Karpas-422 (cell line): ENCODE measurements at places on chromosomes 5 and 9.

- DNase-seq, result peak; percentile 59
Measured at GRCh38 chr9:2116073-2116472, 100.9 kb downstream of the SMARCA2 start.

GRCh38 chr9:114824110-114824509 is 18.3 kb upstream of the TNFSF15 start:
- DNase-seq, result no peak

DNA sequence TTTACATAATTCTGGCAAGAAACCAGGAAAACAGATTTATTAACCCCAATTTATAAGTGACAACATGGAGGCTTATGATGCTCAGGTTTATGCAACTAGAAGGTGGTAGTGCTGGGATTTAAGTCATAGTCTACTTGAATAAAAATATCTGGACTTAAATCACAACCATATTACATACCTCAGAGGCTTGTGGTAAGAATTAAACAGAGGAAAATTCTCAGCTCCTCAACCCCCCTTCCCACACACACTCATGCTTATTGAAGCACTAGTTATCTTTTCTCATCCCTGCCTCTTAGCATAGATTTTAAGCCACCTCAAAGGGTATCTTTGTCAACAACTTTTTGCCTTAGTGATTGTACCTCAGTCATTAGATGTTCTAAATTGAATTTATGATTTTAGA is 731.0 kb downstream of the PRELID2 start:
- no peak for DNase-seq

GRCh38 chr9:27714388-27714787 is 141.1 kb upstream of the C9orf72 start:
- no peak for DNase-seq

DNA sequence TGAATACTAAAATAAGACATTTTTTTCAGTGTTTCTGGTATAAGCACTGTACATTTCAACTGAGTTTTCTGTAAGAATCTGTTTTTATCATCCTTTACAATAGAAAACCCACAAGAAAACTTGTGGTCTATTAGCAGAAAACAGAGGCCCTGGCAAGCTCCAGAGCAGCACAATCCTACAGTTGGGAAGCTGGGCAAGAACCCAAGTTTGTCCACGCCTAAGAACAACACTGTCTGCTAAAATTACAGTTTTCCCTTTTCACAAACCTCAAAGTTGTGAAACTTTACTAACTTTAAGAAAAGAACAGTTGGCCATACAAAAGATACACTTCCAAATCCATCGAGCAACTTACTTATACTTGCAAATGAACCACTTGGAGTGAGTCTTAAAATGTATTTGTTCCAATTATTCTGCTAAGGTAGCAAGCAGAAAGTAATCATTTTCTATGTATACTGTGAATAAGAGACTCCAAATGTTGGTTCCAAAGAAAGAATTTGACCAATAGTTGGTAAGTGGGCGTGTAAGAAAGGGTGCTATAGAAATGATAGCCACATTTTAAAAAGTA is 982.0 kb upstream of the ARRDC3 start:
- no peak for DNase-seq

- DNase-seq, result peak; percentile 87
Measured at GRCh38 chr5:141223112-141223783, at the start of gene PCDHB14. Gene PCDHB14, plus strand, starts transcription at chr5:141223343. Its CDS starts 163 bp downstream, at chr5:141223506.
